ENCODE measurements at places on chromosomes 6 and 20.

DNA sequence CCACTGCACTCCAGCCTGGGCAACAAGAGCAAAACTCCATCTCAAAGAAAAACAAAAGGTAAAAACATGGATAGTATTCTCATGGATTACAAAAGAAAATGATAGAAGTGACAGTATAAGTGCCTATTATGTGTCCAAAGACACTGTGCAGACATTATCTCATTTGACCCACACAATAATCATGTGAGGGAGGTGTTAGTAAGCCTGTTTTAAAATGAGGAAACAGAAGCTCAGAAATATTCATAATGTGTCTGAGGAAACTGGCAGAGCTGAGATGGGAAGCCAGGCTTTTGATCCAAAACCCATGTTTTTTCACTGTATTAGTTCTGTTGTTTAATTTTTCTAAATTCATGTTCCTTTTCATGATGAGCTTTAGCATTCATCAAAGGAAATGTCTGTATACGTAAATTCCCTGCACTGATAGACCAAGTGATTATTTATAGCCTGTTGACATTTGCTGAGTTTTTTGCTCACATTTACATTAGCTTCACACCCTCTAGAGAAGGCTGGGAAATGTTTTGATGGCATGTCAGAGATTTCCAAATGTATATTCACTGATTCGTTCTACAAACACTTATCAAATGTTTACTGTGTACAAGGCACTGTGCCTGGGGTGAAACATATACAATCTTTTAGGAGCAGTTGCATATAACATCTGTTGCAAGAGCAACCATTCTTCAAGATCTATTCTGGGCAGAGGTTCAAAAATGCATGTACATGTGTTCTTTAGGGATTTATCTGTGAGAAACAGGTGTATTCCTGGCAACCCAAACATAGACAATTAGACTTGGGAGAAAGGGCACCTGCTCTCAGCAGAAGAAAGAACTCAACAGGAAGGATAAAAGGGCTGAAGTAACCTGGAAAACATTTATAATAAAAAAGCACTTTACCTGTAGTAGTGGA is 331.5 kb downstream of the SAMD5 start:
- no peak for DNase-seq

DNA sequence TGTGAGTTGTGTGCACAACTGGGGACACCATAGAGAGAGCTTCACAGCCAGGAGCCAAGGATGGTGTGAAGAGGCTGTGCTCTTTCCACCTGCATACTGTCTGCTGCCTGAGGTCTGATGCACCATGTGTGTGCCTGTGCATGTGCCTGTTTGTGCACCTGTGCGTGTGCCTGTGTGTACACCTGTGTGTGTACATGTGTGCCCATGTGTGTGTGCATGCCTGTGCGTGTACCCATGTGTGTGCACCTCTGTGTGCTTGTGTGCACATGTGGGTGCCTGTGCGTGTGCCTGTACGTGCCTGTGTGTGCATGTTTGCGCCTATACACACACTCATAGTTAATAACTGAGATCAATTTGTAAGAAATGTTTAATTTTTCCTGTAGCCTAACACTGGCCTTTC is 51.3 kb downstream of the FAM120B start:
- no peak for DNase-seq

- no peak for DNase-seq
These were observed 45.6 kb upstream of the TBC1D7 start for GRCh38 chr6:13373919-13374318.

DNA sequence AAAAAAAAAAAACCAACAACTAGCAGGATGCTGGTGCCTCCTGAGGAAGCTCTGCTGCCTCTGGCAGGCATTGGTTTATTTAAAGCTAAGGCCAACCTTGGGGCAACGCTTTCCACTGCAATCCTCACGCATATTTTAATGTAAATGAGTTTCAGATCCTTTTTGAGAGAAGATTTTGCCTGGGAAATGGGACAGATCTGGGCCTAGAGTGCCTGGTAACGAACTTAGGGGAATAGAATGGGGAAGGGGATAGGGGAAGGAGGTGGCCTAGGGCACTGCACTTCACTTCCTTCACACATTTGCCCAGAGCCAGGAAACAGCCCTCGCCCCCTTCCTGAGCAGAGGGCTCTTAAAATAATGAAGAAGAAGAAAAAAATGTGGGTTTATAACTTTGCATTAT is 132.7 kb upstream of the TMEM170B start:
- no peak for DNase-seq

- DNase-seq: no peak
These were observed 92.3 kb downstream of the RFX6 start for GRCh38 chr6:116969211-116969863.

All from stimulated activated CD4-positive, alpha-beta T cell treated with anti-CD3 and anti-CD28 coated beads, Interleukin-12 subunit alpha, Interleukin-12 subunit beta, amount 100 ng/mL, for 24 hours (primary cell).